ENCODE measurements at places on chromosomes 16 and 17. TPM values are rescaled to one million over a fixed set of nuclear protein-coding genes. Genes with fewer than 3 reads are reported as not detected.

KRTAP4-9 gene
- polyA plus RNA-seq, result not detected

GP1BA gene
- not detected for polyA plus RNA-seq

INPP5K gene
- polyA plus RNA-seq, result 80.2 TPM

TLCD3B gene
- polyA plus RNA-seq, result not detected

ZNF750 gene
- not detected for polyA plus RNA-seq

TMEM235 gene
- not detected for polyA plus RNA-seq

TOX3 gene
- polyA plus RNA-seq, result not detected

SUMO2 gene
- 405 TPM for polyA plus RNA-seq

PPM1E gene
- polyA plus RNA-seq, result 0.05 TPM

SLC52A1 gene
- polyA plus RNA-seq, result 0.12 TPM

SYT17 gene
- polyA plus RNA-seq, result not detected

OR1A1 gene
- not detected for polyA plus RNA-seq

SLC16A6 gene
- polyA plus RNA-seq, result 1.3 TPM

PRR29 gene
- 4.1 TPM for polyA plus RNA-seq

CBX2 gene
- 0.10 TPM for polyA plus RNA-seq

RDM1 gene
- 2.8 TPM for polyA plus RNA-seq

PRAC2 gene
- polyA plus RNA-seq, result not detected
